ENCODE measurements at places on chromosomes 7 and 10. TPM values are rescaled to one million over a fixed set of nuclear protein-coding genes. Genes with fewer than 3 reads are reported as not detected.

CLEC2L gene
- total RNA-seq = not detected

AGAP4 gene
- total RNA-seq = 30.5 TPM

VWDE gene
- total RNA-seq = 2.8 TPM

OR2A1 gene
- 0.22 TPM for total RNA-seq

GBX1 gene
- total RNA-seq = not detected

OR9A2 gene
- 0.71 TPM for total RNA-seq

CHAT gene
- not detected for total RNA-seq

GRCh38 chr7:122520971-122521555 is 177.9 kb downstream of the RNF133 start:
- DNase-seq = no peak

- DNase-seq = no peak
Observed at GRCh38 chr10:113320211-113320610, 232.6 kb upstream of the HABP2 start.

DNA sequence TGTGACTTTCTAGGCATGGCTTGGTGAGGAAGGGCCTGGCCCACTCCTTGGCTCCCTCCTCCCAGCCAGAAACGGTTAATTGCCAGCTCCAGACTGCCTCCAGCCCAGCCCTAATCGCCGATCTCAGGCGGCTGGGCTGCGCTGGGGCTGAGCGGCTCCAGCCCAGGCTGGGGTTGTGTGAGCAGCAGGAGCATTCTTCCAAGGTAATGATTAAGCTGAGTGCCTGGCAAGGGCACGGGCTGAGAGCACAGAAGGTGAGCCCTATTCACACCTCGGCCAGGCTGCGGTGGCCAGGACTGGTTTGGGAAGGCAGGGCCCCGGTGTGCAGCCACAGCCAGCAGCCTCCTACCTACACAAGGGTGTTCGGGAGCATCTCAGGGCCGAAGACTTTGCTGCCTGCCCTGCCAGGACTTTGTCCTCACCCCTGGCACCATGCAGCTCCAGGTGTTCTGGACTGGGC is at the start of gene TMEM72:
Gene TMEM72 (plus strand): TSS at position 257 of the 460 bp plus-strand sequence. CDS start 176 bp downstream, at position 433.
- no peak for DNase-seq

DNA sequence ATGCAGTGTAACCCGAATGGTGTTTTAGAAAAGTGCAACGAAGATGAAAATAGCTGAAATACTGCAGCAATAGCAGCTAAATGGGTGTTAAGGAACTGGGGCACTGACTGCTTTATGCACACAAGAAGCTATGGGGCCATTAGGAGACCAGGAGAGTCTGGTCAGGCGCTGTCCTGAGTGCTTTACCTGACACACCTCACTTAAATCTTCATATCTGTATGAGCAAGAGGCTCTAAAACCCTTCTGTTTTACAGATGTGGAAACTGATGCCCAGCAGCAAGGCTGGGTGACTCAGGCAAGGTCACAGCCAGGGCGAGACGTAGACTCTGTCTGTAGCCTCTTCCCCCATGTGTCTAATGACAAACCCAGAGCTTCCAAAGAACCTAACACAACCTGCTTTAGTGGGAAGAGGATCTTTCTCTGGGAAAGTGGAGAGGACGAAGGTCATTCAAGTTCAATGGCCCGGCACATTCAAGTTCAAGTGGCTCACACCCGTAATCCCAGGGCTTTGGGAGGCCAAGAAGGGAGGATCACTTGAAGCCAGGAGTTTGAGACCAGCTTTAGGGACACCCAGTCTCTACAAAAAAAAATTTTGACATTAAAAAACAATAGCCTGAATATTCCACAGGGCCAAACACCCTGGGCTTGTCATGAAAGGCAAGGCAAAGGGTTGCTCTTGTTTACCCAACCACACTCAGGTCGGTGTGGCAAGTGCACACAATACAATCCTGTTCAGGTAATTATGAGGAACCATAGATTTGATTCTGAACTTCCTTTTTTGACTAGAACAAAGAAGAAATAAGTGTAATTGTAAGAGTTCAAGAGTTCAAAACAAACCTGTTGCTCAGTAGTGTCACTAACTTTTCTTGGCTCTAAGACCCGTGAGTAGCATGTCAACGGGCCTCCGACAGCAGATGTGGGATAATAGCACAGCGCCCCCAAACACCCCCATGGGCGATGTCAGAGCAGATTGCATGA is 53.7 kb upstream of the KLF6 start:
- DNase-seq = no peak

DNA sequence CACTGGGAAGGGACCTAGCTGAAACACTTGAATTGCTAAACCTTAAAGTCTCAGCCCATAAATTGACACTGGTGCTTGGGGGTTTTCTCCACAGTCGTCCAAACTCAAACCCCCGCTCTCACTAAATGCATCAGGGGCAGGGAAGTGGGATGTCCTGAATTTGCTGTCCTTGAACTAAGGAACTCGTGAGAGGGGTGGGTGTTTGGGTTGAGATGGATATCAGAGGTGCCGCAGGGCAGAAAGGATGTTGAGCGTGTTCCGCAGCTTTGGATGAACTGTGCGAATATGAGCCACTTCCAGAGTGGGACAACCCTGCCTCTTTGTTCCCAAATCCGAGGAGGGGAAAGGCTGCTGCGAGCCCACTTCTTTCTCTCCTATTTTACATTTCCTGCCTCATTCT is 90.3 kb upstream of the LYZL2 start:
- DNase-seq = no peak

DNA sequence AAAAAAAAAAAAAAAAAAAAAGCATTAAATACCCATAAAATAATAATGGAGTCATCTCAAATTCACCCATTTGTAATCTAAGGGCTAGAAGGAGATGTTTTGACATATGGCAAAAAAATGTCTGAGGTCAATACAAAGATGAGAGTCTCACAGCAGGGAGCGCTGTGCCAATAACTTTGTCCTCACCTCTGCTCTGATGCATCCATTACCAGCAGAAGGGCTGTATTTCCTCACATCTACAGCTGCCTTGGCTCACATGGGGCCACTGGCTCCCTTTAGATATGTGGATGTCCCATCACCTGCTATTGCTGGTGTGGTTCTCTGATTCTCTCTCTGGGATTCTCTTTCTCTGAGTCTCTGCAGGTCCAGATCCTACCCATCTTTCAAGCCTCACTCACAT is 90.3 kb upstream of the FAM133B start:
- DNase-seq = no peak

DNA sequence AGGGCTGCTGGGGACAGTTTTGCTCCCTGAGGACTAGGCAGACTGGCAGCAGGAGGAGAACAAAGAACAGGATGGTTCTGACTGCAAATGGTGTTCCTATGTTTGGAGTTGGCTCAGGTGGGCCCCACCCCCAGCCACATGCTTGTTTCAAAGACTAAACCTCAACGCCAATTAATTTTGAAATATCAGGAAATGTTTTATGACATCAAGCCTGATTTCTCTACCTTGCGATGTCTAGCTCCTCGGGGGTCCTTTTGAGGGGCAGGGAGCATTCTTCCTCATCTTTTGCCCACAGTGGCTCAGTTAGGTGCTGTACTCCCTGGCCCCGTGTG is 4.1 kb upstream of the MYH16 start:
- DNase-seq = no peak

DNA sequence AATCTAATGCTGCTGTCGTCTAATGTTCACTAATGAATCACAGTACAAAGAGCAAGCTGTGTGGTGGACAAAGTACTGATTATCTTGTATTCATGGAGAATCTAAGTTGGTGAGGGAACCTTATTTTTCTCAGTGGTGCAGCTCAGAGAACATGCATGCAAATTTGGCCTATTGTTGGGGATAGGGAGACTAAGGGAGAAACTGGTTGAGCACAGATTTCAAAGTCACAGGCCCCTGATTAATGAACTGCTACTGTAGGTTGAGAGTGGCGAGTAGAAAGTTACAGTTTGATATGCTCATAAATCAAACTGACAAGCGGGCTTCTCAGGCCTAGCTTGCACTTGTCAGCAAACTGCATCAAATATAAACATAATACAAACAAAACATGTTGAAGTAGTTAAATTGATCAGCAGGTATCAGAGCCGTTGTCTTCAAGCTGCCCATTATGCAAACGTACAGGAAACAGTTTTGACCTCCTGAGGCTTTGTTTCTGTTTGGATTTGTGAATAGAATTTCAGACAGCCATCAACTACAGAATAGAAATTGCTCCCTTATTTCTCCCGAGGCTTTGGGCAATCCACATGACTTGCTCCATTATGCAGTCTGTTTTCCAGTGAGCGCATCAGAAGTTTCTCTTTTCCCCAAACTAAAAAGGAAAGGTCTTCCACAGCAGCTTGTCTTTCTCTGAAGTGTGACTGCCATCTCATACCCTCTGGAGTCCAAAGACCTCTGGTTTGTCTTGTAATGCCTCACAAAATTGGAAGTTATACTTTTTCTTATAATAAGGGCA is 215.8 kb downstream of the FOXP2 start:
- DNase-seq = no peak

DNA sequence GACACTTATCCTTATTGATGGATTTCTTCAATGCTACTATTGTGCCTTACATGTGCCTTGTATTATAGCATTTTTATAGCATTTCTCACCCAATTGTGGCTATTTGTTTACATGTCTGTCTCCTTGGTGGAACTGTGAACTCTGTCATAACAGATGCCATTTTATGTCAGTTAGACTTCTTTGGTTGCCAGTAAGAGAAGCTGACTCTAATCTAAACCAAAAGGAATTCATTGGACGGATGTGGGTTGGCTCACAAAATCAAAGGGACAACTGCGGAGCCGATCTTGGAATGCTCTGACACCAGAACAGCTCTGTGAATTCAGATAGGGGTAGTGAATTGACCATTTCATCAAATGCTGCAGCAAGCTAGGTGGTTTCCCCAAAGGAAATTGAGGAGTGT is 15.0 kb downstream of the GARIN1A start:
- no peak for DNase-seq

DNA sequence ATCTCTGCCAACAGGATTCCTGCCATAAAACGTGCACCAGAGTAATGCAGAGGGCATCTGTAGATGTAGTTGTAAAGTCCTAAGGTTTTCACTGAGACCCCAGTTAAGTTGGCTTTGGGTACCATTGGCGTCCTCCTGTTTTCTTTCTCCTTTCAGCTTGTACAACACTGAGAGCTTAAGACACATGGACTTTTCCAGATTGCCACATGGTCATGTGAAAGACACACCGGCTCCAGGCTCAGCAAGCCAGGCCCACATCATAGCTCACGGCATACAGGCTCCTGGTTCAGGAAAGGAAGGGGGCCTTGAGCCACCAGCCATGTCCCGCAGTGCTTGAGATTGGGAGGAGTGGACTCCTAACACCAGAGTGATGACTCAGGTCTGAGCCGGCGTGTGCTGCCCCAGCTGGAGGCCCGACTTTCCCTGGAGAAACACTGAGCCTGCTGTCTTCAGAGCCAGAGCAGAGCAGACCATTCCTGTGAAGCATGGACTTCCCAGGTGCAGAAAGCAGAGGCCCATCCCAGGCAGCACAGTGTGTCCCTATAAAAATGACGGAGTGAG is 252.7 kb downstream of the PRPF18 start:
- DNase-seq = no peak

DNA sequence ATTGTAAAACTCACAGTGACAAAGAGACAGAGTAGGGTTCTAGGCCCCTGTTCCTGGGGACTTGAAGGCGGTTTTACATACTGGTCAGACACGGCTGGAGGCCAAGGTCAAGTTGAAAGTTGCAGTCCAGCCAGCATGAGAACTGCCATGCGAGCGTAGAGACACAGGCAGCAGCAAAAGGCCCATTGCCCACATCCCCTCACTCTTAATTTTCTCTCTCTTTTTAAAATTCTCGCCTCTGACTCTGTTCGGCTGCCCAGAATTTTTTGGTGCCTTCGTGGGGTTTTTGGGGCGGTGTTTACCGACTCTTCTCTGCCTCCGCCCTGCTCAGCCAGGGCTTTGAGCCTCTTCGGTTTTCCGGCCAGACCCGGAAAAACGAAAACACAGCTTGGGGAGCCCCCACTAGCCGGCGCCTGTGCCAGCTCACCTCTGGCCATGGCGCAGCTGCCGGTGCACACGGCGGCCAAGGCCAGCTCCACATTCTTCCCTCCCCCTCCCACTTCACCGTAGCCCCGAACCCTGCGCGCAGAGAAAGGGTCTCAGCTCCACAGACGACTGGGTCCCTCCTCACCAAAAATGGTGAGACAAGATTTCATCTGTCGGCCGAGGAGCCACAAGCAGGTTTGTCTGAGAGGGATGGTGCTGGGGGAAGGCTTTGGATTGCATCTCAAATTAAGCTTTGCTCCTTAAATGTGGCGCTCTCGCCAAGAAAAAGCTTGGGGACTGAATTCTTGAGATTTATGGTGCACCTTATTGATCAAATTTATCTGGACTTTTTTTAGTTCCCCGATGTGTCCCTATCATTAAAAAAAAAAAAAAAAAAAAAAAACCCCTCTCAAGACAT is 2.3 kb upstream of the HOXA13 start:
- no peak for DNase-seq

DNA sequence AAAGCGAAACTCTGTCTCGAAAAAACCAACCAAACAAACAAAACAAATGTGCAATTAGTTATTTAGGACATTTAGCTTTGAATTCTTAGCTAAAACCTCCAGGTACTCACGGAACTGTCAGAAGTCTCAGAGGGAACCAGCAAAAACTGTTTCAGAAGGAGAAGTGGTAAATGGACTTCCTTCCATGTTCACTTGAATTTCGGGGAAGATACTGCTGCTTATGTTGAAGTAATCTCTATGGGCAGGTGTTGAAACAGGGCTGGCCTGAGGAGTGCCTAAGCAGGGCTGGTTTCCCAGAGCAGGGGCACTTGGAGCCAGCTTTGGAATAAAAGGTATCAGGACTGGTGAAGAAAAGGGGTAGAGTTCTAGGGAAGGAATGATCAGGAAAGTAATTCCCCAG is 2.4 kb upstream of the EXOC6 start:
- DNase-seq = no peak

DNA sequence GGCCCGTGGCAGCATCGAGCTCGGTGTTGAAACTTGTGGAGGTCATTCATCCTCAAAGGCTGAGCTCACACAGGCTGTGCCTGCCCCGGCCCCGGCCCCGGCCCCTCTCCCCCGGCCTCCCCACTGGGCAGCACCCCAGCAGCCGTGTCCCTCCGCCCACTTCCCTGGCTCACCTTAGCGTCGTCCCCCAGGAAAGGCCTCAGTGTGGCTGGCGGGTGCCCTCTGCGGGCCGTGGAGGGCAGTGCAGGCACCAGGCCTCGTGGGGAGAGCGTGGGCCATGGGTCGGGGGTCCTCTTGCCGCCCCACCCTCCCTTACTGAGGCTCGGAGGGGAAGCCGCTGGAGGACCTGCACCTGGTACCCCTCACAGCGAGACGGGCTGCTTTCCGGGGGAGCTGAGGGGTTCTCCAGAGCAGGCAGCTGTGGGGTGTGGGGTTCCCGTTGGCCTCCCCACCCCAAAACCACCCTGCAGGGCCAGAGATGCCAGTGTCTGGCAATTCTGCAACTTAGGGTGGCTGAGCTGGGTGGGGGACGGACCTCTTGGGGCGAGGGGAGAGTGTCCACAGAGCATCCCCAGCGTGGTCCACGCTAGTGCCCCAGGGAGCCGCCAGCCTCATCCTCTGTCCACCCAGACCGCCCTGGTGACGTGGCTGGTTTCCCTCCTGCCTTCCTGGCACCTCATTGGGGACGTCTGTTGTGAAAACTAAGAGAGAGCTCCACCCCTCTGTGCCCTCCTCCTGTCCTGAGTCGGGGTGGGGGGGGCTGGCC is 44.2 kb upstream of the DPYSL4 start:
- no peak for DNase-seq

GRCh38 chr7:24654305-24654704 is 81.1 kb downstream of the PALS2 start:
- no peak for DNase-seq
